ENCODE measurements at places on chromosomes 11 and 22.

DNA sequence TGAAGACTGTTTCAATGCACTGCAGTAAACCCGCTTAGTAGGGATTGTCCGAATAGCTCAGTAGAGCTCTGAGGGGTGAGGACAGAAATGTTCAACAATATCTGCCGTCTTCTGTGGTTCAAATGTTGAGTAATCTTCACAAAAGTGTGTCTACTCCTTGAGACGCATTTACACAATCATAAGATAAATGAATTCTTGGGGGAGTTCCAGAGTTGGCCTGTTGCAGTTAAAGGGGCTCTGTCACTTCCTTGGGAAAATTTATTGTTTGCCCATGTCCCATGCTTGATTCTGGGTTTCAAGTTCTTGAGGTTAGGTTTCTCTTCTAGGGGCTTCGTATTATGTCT, 614 bp downstream of the ANO3 start:
- DNase-seq, result no peak

- no peak for DNase-seq
Measured at GRCh38 chr11:121535129-121535796, 82.5 kb upstream of the SORL1-AS1 start.

DNA sequence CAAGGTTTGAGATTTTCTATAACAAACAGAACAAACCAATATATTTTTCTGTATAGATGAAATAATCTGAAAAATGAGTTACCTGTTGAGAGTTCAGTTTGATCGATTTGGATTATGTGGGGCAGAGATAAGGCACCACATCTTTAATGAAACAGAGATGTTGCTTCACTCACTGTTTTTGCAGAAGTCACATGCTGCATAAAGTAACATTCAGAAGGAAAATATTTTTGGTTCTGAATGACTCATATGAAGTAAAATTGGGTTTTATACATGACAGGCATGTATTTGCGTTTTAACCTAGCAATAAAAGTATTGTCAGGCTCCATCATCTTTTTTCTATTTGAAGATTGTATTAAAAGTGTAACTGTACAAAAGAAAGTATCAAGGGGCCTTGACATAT, 77.8 kb downstream of the BBOX1 start:
- DNase-seq, result no peak

DNA sequence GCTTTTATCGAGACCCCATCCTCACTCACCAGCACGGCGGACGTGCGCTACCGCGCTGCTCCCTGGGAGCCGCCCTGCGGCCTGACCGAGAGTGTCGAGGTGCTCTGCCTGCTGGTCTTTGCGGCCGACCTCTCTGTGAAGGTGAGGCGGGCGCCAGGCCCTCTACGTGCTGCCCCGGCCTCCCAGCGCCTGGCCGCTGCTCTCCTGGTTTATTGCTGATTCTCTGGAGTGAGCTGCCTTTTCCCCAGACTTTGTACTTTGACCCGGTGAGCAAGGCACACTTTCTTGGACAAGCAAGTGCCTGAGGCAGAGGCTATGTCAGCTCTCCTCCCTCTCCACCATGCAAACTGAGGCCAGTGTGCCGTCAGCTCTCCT, 6.5 kb downstream of the TPCN2 start:
- no peak for DNase-seq

DNA sequence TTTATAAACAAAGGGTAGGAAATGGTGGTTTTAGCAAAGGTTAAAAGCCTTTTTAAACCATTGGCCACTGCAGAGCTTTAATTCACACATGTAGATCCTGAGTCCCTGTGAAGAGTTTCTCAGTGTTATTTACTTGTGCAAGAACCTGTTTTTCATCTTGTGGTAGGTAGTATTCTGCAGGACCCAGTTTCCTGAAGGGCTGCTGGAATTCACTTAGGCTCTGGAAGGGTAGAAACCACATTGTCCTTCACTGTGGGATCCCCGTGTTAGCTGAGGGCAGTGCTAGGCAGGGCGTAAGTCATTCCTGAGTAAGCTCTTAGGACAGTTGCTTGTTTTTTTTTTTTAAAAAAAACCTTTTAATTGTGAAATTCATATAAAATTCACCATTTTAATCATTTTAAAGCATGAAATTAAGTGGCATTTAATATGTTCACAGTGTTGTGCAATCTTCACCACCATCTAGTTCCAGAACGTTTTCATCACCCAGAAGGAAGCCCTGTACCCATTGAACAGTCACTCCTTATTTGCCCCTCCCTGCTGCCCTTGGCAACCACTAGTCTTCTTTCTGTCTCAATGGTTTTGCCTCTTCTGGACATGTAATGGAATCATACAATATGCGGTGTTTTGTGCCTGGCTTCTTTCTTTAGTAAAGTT, 77.7 kb downstream of the C22orf31 start:
- DNase-seq, result no peak

- DNase-seq, result no peak
Measured at GRCh38 chr22:49008682-49009235, 818.9 kb downstream of the BRD1 start.

- DNase-seq, result no peak
Measured at GRCh38 chr11:1519028-1520010, 32.7 kb upstream of the MOB2 start.

DNA sequence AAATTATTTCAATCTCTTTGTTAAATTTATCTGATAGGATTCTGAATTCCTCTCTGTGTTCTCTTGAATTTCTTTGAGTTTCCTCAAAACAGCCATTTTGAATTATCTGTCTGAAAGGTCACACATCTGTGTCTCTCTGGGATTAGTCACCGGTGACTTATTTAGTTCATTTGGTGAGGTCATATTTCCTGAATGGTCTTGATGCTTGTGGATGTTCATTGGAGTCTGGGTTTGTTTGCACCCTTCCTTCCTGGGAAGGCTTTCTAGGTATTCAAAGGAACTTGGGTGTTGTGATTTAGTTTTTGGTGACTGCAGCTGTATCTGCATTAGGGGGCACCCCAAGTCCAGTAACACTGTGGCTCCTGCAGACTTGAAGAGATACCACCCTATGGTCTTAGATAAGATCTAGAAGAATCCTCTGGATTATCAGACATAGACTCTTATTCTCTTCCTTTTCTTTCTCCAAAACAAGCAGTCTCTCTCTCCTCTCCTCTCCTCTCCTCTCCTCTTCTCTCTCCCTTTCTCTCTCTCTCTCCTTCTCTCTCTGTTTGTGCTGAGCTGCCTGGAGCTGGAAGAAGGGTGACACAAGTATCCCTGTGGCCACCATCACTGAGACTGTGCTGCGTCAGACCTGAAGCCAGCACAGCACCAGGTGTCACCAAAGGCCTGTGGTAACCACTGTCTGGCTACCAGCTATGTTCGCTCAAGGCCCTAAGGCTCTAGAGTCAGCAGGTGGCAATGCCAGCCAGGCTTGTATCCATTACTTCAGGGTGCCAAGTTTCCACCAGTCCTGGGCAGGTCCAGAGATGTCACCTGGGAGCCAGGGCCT, 3.3 kb upstream of the HEPN1 start:
- DNase-seq, result no peak

GRCh38 chr11:33733980-33734379, 2.2 kb downstream of the CD59 start:
- no peak for DNase-seq

- DNase-seq, result no peak
Measured at GRCh38 chr11:95487391-95487790, 256.4 kb upstream of the SESN3 start.

DNA sequence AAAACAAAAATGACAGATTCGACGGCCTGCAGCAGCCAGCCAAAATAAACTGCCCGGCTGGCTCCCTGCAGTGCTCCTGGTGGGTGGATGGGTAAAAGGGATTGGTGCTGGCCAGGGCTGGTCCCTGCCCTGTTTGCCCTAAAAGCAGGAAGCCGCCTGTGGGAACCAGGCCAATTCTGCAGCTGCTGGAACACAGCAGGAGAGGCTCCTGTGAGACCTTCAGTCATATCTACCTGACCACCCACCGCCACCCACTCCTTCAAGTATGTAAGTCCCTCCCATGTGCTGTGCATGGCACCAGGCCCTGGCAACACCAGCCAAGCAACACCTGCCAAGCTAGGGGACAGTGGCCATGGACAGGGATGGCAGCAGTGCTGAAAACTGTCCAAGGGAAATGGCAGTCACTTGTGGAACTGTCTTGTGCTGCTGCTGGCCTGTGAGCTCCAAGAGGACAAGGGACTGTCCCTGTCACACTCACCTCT, 48.7 kb upstream of the ARFGAP3 start:
- DNase-seq, result no peak

- no peak for DNase-seq
Measured at GRCh38 chr11:65498042-65498726, 661 bp upstream of the MALAT1 start.

GRCh38 chr11:102234779-102235439, 82.4 kb upstream of the BIRC3 start:
- DNase-seq, result no peak

GRCh38 chr11:16252373-16252772, 104.0 kb downstream of the SOX6 start:
- no peak for DNase-seq

- DNase-seq, result no peak
Measured at GRCh38 chr11:42237701-42238235, 778.3 kb upstream of the LRRC4C start.

GRCh38 chr11:90243534-90243933, 20.7 kb upstream of the CHORDC1 start:
- DNase-seq, result no peak

GRCh38 chr11:36039471-36039870, 95.6 kb downstream of the LDLRAD3 start:
- DNase-seq, result no peak

GRCh38 chr11:1853376-1854131, 670 bp downstream of the LSP1 start:
- DNase-seq, result no peak

DNA sequence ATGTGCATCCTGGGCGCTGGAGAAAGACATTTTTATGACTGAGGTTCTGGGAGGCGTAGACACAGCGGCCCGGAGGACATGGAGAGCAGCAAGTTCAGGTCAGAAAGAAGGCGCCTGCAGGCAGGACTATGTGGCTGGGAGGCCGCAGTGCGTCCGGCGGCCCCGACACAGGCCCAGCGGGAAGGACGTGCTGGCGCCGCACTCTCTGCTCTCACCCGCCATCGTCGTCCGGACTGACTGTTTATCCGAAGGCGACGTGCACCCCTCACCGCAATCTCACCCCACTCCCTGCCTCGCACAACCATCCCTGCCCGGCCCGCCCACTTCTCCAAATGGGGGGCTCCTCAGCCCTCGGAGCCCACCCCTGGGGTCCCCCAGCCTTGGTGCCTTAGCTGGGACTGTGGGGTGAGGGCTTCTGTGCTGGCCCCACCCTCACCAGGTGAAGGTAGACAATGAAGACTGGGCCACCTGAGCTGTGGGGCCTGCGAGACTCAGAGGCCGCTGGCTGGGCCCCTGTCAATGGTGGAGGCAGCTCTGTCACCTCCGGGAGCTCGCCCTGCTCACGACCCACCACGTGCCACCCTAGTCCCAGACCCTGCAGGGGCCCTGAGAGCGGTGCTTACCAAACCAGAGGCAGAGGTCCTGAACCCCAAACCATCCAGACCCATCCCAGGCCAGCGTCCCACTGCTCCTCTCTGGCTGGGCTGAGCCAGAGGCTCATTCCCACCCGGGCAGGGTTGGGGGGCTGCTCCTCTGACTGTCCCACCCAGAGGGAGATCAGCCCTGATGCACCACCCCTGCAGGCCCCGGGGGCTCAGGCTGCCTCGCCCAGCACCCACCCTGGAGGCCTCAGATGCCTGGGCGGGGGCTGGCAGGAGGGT, 16.2 kb upstream of the MUC5B start:
- peak; percentile 9 for DNase-seq

GRCh38 chr11:62889484-62890437, 9.1 kb downstream of the SLC3A2 start:
- peak; percentile 10 for DNase-seq

GRCh38 chr22:46349238-46349637, 13.7 kb downstream of the TRMU start:
- DNase-seq, result no peak

DNA sequence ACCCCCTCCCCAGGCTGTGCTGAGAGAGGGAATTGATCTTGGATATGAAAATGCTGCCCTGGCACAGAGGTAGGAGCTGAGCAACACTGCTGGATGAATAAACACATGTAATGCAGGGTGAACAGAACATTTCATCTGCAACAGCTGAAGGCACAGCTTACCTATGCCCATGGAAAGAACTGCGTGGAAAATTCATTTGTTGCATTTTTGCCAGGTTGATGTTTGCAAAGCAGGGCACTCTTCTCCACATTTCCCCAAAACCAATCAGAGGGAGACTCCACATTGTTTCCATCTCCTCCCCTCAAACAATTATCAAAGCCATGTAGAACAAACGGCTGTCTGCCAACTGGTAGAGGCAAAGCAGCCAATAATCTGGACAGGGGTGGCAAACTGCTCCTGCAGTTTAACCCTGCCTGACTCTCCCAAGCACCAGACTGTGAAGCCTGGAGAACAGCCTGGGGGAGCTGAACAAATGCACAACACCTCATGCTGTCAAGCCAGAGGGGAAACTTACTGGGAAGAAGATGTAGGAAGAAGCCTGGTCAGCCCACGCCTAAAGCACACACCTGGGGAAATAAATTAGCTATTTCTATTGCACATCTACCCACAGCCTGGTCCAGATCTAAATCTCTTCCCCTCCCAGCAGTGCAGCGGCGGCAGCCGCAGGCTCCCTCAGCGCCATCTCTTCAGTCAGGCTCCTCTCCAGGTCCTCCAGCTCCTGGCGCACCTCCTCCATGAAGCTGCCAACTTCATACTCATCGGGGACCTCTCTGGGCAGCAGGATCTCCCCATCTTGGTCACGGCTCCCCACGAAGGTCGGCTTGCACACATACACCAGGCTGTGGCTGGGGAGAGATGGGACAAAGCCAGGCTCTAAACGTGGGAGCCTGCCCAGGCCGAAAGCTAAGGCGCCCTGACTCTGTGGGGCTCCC, 44.3 kb downstream of the DKK3 start:
- no peak for DNase-seq

GRCh38 chr22:22474733-22475132, 33.8 kb downstream of the ZNF280B start:
- DNase-seq, result no peak
